ENCODE measurements at places on chromosomes 7 and 10. TPM values are rescaled to one million over a fixed set of nuclear protein-coding genes. Genes with fewer than 3 reads are reported as not detected.

- no peak for DNase-seq
- H3K4me3 ChIP-seq, result no peak overlapping the region
- no peaks in the 10 kb centered on the region for H3K36me3 ChIP-seq
- H3K27me3 ChIP-seq, result no peaks in the 10 kb centered on the region
Measured at GRCh38 chr10:106493226-106493625, 671.3 kb downstream of the SORCS1 start.

DNA sequence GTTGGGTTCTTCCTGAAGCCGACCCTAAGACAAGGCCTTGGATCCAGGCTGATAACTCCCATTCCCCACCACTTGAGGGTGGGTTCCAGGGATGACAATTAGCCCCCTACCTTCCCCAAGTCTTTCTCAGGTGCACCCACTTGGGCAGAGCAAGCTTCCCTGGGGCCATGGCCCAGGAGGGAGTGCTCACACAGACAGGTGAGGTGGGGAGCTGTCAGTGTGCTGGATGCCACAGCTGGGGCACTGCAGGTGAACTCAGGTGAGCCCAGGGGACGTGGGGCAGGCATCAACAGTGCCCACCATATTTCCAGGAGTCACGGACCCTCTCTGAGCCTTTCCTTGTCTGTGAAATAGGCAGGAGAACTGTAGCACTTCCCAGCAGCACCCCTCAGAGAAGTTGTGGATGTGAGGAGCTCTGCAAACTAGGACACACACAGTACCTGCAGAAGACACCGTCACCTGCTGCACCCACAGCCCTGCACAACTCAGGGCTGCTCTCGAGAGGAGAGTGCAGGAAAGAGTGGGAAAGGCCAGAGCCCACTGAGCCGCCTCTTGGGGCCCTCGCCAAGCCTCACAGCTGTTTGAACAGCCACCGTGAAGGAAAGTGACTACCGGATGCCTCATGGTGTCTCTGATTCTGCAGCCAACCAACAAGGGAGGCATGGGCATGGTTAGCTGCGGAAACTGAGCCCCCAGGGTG lies 17.9 kb downstream of the SH3PXD2A start:
- no peak overlapping the region for H3K4me3 ChIP-seq
- H3K27ac ChIP-seq, result no peak overlapping the region
- no peak for DNase-seq
- H3K4me1 ChIP-seq, result no peaks in the 10 kb centered on the region
- peaks cover 3% of the 10 kb centered on the region for H3K27me3 ChIP-seq

GRCh38 chr10:22218448-22218847 lies 633 bp upstream of the EBLN1 start:
- DNase-seq, result peak; percentile 2
- H3K36me3 ChIP-seq, result no peaks in the 10 kb centered on the region
- no peak overlapping the region for H3K4me3 ChIP-seq
- H3K4me1 ChIP-seq, result no peaks in the 10 kb centered on the region
- no peak overlapping the region for H3K27ac ChIP-seq

GRCh38 chr10:98745645-98746044 lies 298.9 kb upstream of the HPS1 start:
- DNase-seq, result no peak
- no peak overlapping the region for H3K27ac ChIP-seq
- no peaks in the 10 kb centered on the region for H3K4me1 ChIP-seq
- no peak overlapping the region for H3K4me3 ChIP-seq
- no peaks in the 10 kb centered on the region for H3K27me3 ChIP-seq

- H3K27ac ChIP-seq, result no peak overlapping the region
- DNase-seq, result no peak
- H3K4me3 ChIP-seq, result no peak overlapping the region
- no peaks in the 10 kb centered on the region for H3K4me1 ChIP-seq
- no peaks in the 10 kb centered on the region for H3K36me3 ChIP-seq
Measured at GRCh38 chr10:19411119-19411518, 362.5 kb downstream of the MALRD1 start.

GRCh38 chr10:94299417-94299816 lies 63.3 kb downstream of the NOC3L start:
- H3K27me3 ChIP-seq, result 0 out of 2 replicates have a peak, but pooled peaks cover 5% of the 10 kb centered on the region
- no peak overlapping the region for H3K4me3 ChIP-seq
- no peaks in the 10 kb centered on the region for H3K36me3 ChIP-seq
- DNase-seq, result no peak

DNA sequence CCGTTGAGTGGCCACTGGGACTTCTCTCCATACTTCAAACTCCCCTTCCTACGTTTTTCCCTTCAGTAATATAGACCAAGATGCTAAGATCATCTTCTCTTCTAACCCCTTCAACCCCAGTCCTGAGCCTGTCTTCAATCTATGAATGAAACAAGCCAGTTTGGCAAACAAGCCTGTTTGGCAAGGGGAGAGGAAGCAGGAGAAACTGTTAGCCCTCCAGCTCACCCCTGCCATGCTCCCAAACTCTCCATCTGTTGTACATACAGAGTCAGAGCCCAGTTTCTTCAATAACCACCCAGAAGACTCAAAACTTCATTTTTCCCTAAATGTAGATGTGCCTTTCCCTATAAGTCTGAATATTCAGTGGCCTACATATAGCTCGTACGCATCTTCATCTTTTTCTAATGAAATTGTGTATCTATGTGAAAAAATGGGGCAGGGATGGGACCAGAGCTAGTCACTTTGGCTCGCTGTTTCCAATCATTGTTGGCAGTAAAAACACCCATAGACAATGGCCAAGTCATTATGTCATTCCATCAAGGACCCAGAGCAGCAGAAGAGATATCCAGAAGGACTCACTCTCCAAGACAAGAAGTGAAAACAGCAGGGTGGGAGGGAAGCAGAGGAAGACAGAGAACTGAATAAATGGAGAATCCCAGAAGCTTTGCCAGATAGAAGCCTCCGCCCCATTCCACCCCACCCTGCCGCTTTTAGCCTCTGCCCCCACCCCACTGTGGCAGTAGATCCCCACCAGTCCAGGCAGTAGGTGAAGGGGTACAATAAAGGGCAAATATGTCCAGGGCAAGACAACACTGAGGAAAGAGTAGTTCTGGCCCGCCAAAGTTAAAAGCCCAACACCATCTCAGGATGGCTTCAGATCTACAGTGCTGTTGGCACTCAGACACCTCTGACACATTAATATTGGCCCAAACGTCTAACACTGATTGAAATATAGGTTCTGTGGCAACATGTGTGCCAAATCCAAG lies 87.3 kb downstream of the DOCK4 start:
- H3K4me3 ChIP-seq, result no peak overlapping the region
- H3K27ac ChIP-seq, result no peak overlapping the region
- H3K36me3 ChIP-seq, result no peaks in the 10 kb centered on the region
- DNase-seq, result no peak
- H3K4me1 ChIP-seq, result no peaks in the 10 kb centered on the region

- H3K36me3 ChIP-seq, result no peaks in the 10 kb centered on the region
- peaks cover 32% of the 10 kb centered on the region for H3K4me1 ChIP-seq
- peak overlapping the region; percentile 45 for H3K27ac ChIP-seq
- H3K4me3 ChIP-seq, result no peak overlapping the region
- no peaks in the 10 kb centered on the region for H3K27me3 ChIP-seq
- no peak for DNase-seq
Measured at GRCh38 chr7:112448381-112448780, 1.9 kb upstream of the IFRD1 start.

- H3K4me1 ChIP-seq, result peaks cover 61% of the 10 kb centered on the region
- peak overlapping the region; percentile 16 for H3K27ac ChIP-seq
- peaks cover 38% of the 10 kb centered on the region for H3K36me3 ChIP-seq
Measured at GRCh38 chr10:113056441-113057021, 106.5 kb downstream of the TCF7L2 start.

DNA sequence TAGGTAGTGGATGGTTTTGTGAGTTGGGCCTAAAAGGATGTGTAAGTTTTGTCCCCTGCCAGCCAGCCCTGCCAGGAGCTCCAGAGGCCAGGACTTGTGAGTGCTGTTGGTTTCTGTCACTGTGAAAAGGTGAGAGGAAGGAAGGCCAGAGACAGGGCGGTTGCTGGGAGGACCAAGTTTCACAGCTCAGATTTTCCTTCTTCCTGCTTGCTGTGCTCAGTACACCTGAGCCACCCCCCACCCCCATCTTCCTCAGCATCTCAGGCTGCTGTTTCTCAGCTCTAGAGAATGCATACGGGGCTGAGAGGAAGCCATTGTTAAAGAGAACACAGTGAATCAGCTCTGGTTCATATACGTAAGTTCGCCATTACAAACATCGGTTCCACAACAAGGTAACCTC lies 139.9 kb downstream of the BUB3 start:
- H3K27me3 ChIP-seq, result no peaks in the 10 kb centered on the region
- no peak overlapping the region for H3K4me3 ChIP-seq
- no peak for DNase-seq

- H3K4me3 ChIP-seq, result no peak overlapping the region
- no peak for DNase-seq
- H3K27ac ChIP-seq, result no peak overlapping the region
- H3K36me3 ChIP-seq, result no peaks in the 10 kb centered on the region
Measured at GRCh38 chr7:119256446-119257131, 1016.4 kb upstream of the KCND2 start.

DNA sequence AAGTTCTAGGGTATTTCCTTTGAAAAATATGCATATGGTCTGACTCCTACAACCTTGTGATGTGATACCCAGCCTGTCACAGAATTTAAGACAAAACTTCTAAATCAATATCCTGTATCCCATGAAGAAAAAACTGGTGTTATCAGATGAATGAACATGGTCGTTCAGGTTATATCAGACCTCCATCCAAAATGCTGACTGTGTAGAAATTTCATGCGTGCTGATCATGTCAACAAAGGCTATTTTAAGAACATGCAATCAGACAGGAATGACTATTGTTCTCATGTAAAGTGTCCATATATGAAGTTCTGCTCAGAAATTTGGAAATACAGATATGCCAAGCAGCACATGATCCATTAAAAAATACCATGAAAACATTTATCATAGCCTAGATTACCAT lies 62.3 kb downstream of the NEBL start:
- H3K27ac ChIP-seq, result no peak overlapping the region
- no peaks in the 10 kb centered on the region for H3K4me1 ChIP-seq
- H3K4me3 ChIP-seq, result no peak overlapping the region
- no peaks in the 10 kb centered on the region for H3K27me3 ChIP-seq

DNA sequence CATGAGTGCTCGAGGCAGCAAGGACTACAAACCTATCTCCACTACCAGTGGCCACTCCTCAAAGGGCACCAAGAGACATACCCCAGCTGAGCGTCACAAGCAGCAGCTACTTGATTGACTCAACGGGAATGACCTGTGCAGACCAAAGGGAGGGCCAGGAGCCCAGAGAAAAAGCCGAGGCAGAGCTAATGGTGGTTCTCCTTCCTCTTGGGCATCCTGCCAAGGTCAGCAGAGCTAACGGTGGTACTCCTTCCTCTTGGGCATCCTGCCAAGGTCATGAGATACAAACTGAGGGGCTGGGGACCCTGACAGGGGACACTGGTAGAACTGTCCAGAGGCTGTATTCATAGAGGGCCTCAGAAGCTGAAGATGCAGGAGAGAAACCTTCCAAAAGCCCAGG lies 60.4 kb downstream of the FAM53B start:
- no peak overlapping the region for H3K4me3 ChIP-seq
- H3K27me3 ChIP-seq, result no peaks in the 10 kb centered on the region
- H3K36me3 ChIP-seq, result no peaks in the 10 kb centered on the region
- DNase-seq, result no peak
- H3K4me1 ChIP-seq, result no peaks in the 10 kb centered on the region
- H3K27ac ChIP-seq, result no peak overlapping the region

GRCh38 chr7:31023877-31024276 lies 28.2 kb upstream of the ADCYAP1R1 start:
- H3K4me1 ChIP-seq, result peaks cover 5% of the 10 kb centered on the region
- DNase-seq, result no peak
- H3K36me3 ChIP-seq, result no peaks in the 10 kb centered on the region
- no peak overlapping the region for H3K4me3 ChIP-seq
- no peak overlapping the region for H3K27ac ChIP-seq

GRCh38 chr10:131808370-131808930 lies 92.4 kb upstream of the PPP2R2D start:
- 0 out of 2 replicates have a peak, but pooled peaks cover 6% of the 10 kb centered on the region for H3K27me3 ChIP-seq
- no peaks in the 10 kb centered on the region for H3K4me1 ChIP-seq
- no peak overlapping the region for H3K4me3 ChIP-seq
- H3K27ac ChIP-seq, result no peak overlapping the region
- no peak for DNase-seq

GRCh38 chr10:111077479-111077784 lies 603 bp downstream of the ADRA2A start:
- DNase-seq, result no peak
- peaks cover 29% of the 10 kb centered on the region for H3K27me3 ChIP-seq
- no peak overlapping the region for H3K27ac ChIP-seq
- no peaks in the 10 kb centered on the region for H3K36me3 ChIP-seq
- no peak overlapping the region for H3K4me3 ChIP-seq
- no peaks in the 10 kb centered on the region for H3K4me1 ChIP-seq

PHKG1 gene
- total RNA-seq, result 1.1 TPM

SFXN3 gene
- total RNA-seq, result 52.5 TPM

CYP3A5 gene
- 1.5 TPM for total RNA-seq

HOXA4 gene
- total RNA-seq, result 2.0 TPM

CTTNBP2 gene
- total RNA-seq, result 5.4 TPM

UCN3 gene
- total RNA-seq, result not detected

Data from HCT116 (cell line).